ENCODE measurements at places on chromosomes 13 and 19. TPM values are rescaled to one million over a fixed set of nuclear protein-coding genes. Genes with fewer than 3 reads are reported as not detected.

DNA sequence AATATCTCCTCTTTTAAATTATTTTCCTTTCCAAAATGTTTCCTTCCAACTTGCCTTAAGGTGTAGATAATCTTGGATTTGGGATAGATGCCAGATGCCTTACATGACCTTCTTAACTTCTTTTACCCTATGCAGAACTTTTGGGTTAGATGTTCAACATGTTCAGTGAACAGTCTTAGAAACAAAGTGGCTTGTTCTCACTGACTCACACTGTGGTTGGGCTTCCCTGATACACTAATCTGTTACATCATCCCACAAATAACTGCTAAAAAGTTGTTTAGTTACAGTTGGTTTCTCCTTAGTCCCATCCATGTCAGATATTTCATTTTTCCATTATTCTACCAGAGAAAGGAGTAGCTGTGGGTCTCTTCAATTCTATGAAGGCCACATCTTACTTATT lies 2638.2 kb downstream of the PCDH9 start:
- H3K27me3 ChIP-seq, result no peaks in the 10 kb centered on the region
- no peak overlapping the region for H3K27ac ChIP-seq
- no peak for DNase-seq
- H3K4me1 ChIP-seq, result no peaks in the 10 kb centered on the region
- no peak overlapping the region for H3K4me3 ChIP-seq

- H3K27me3 ChIP-seq, result peaks cover 8% of the 10 kb centered on the region
- H3K27ac ChIP-seq, result no peak overlapping the region
- no peak for DNase-seq
- no peaks in the 10 kb centered on the region for H3K36me3 ChIP-seq
- peaks cover 4% of the 10 kb centered on the region for H3K4me1 ChIP-seq
Observed at GRCh38 chr19:47587295-47587694, 14.3 kb upstream of the ZNF541 start.

DNA sequence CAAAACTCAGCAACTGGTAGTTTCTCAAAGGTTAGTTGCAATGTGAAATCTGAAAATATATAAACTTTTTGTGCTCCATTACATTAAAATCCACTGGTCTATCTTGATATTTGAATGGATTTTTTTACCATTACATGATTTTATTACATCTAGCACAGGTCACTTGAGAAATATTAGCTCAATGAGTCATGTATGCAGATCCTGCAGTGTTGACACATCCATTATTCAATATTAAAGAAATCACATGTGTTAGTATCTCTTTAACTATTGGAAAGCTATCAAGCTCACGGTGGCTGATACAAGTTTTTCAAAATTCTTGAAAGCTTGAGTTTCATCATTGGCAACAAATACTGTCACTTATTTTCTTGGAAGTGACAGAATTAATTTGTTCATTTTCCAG lies 373.9 kb upstream of the TSHZ3 start:
- no peaks in the 10 kb centered on the region for H3K36me3 ChIP-seq
- no peak overlapping the region for H3K4me3 ChIP-seq
- H3K27ac ChIP-seq, result no peak overlapping the region
- no peaks in the 10 kb centered on the region for H3K4me1 ChIP-seq

DNA sequence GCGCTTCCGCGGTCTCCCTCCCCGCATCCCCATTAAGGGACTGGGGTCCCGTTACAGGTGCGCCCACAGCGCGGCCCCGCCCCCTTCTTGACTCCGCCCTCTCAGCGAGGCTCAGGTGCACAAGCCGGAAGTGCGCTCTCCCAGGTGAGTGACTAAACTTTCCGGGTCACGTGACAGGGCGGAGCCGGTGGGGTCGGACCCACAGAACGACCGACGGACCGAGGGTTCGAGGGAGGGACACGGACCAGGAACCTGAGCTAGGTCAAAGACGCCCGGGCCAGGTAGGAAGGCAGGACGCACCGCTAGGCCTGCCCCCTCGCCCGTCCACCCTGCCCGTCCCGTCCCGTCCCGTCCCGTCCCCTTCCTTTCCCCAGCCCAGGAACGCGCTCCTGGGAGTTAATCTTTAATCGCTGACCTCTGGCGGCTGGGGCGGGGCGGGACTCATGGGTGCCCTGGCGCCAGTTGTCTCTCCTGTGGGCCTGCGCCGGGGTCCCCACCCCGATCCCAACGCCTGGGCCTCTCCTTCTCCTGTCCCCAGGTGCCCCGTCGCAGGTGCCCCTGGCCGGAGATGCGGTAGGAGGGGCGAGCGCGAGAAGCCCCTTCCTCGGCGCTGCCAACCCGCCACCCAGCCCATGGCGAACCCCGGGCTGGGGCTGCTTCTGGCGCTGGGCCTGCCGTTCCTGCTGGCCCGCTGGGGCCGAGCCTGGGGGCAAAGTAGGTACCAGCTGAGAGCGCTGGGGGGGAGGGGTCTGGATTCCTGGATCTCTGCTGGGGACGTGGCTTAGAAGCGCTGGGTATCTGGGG lies at the start of gene CRB3:
Gene CRB3, plus strand, starts transcription at position 202 of the 804 bp plus-strand sequence. Its CDS starts 431 bp downstream, at position 633.
- no peaks in the 10 kb centered on the region for H3K27me3 ChIP-seq
- DNase-seq, result no peak
- H3K4me3 ChIP-seq, result no peak within 1 kb of the TSS
- H3K36me3 ChIP-seq, result no peaks in the 10 kb centered on the region

- H3K27ac ChIP-seq, result no peak overlapping the region
- H3K27me3 ChIP-seq, result no peaks in the 10 kb centered on the region
- no peak for DNase-seq
- H3K36me3 ChIP-seq, result peaks cover 8% of the 10 kb centered on the region
- H3K4me1 ChIP-seq, result no peaks in the 10 kb centered on the region
Observed at GRCh38 chr13:72346716-72347115, 380.7 kb downstream of the MZT1 start.

Gene DNM2
- 403 TPM for total RNA-seq

Gene SLITRK5
- total RNA-seq, result 0.02 TPM

Data from natural killer cell treated with Interleukin-12 subunit alpha and Interleukin-12 subunit beta and Interleukin-15 and Interleukin-18, amount 100 ng/mL, for 72 hours (primary cell).